ENCODE measurements at places on chromosomes 2 and 18. TPM values are rescaled to one million over a fixed set of nuclear protein-coding genes. Genes with fewer than 3 reads are reported as not detected.

GRCh38 chr2:69580486-69580885 lies 63.1 kb downstream of the AAK1 start:
- H3K27ac ChIP-seq = no peak overlapping the region
- no peaks in the 10 kb centered on the region for H3K36me3 ChIP-seq
- no peak overlapping the region for H3K4me3 ChIP-seq
- H3K4me1 ChIP-seq = peaks cover 23% of the 10 kb centered on the region
- H3K27me3 ChIP-seq = no peaks in the 10 kb centered on the region
- no peak for DNase-seq

DNA sequence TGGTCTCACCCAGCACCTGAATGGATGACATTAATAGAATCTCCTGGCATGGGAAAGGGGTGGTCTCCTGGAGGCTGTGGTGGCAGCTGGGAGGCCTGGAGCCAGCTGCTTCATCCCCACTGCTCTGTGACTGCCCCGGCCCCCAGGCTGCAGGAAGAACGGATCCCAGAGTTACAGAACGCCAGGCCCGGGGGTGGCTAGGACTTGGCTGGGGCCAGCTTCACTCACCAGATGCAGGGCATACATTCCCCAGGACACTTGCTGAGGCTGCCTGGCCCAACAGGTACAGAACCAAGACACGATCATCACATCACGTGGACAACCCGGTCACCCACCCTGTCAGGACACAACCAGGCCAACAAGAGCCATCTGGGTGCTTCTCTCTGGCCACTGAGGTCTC lies 178.6 kb upstream of the SALL3 start:
- peaks cover 7% of the 10 kb centered on the region for H3K27me3 ChIP-seq
- no peaks in the 10 kb centered on the region for H3K36me3 ChIP-seq
- no peak for DNase-seq
- H3K4me3 ChIP-seq = no peak overlapping the region
- H3K27ac ChIP-seq = no peak overlapping the region
- H3K4me1 ChIP-seq = no peaks in the 10 kb centered on the region

DNA sequence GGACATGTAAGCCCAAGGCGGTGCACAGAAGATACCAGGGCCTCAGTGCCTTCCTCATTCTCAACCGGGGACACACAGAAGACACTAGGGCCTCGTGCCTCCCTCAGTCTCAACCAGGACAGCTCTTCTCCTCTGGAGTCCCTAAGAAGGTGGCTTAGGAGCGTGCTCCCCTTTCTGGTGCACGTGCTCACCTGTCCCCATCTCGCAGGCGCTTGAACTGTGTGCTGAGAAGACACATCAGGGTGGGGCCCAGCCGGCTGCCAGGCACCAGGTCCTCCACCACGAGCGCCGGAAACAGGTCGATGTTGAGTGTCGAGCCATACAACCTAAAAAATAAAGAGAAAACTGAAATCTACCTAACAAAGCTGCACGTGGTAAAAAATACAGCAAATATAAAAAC lies 99.9 kb downstream of the PXDN start:
- no peaks in the 10 kb centered on the region for H3K4me1 ChIP-seq
- peaks cover 30% of the 10 kb centered on the region for H3K36me3 ChIP-seq
- H3K4me3 ChIP-seq = no peak overlapping the region
- H3K27ac ChIP-seq = no peak overlapping the region
- H3K27me3 ChIP-seq = no peaks in the 10 kb centered on the region
- no peak for DNase-seq

DNA sequence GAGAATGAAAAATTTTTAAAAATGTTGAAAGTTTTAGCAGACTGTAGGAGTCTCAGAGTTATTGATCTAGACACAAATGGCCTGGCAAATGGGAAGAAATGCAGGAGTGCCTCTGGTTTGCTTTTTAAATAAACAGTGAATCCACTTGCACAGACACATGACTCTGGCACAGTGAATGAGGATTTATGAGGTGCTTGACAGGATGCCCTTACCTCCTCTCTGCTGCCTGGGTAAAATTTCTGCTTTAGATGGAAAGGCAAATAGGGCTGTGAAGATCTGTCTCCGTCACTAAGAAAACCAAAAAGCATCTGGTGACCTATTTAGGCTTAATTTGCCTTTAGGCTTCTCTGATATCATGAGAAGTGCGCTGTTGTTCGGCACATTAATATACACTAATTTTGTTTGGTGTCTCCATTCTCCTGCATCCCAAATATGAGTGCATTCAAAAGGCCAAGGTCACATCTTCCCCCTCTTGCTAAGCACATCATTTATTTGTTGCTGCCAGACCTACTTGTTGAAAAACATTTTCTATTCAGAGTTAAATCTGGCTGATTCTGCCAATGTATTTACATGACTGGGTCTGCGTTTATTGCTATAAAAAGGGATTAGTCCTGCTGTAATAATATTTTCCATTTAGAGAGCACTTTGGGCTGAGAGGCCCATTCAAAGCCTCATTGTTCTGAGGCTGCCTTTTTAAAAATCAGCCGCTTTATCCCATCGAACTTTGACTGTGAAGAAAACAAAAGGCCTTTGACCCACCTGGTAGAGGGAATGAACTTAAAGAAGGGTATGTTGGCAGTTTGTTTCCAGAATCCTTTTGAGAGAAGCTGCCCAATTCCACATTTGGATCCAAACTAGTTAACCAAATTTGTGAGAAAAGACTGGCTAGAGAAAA lies 94.9 kb downstream of the RNF152 start:
- DNase-seq = no peak
- no peak overlapping the region for H3K27ac ChIP-seq
- H3K4me3 ChIP-seq = no peak overlapping the region
- no peaks in the 10 kb centered on the region for H3K27me3 ChIP-seq
- no peaks in the 10 kb centered on the region for H3K36me3 ChIP-seq

DNA sequence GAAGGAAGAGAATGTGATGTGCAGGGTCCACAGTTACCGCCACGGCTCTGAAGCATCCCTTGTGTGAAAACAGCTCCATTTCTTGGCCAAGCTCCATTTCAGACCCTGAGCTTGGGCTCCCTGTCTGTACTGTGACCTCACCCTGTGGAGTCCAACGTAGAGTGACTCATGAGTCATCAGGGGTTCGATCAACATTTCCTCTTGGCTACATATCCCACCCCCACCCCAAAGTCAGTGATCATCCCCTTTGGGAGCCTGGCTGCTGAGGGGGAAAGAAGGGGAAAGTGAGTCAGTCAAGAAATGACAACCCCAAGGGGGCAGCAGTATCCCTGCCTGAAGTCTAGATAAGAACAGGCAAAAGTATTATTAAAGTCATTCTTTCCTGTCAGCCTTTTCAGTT lies 62.2 kb downstream of the PAPOLG start:
- H3K27me3 ChIP-seq = no peaks in the 10 kb centered on the region
- H3K36me3 ChIP-seq = no peaks in the 10 kb centered on the region
- H3K27ac ChIP-seq = no peak overlapping the region
- no peak overlapping the region for H3K4me3 ChIP-seq
- DNase-seq = no peak

DNA sequence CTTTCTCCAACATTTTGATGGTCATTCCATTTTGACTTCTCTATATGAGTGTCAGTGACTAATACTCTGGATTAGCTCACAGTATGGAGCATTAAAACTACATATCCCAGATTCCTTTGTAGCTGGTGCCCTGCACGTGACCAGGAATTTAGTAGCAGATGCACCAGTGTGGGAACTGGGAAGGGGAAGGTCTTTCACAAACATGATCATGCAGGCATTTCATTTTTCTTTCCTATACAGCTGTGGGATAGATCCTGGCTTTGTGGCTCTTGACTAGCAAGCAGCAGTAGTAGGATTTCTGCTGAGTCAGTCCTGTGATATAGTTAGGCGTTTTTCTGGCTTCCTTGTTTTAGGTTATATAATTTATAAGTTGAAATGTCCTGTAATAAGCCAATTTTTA lies 971.0 kb upstream of the CDH2 start:
- no peak overlapping the region for H3K4me3 ChIP-seq
- no peak for DNase-seq
- H3K27ac ChIP-seq = no peak overlapping the region
- H3K4me1 ChIP-seq = no peaks in the 10 kb centered on the region
- no peaks in the 10 kb centered on the region for H3K36me3 ChIP-seq
- no peaks in the 10 kb centered on the region for H3K27me3 ChIP-seq

- H3K4me3 ChIP-seq = no peak overlapping the region
- no peak overlapping the region for H3K27ac ChIP-seq
- H3K27me3 ChIP-seq = no peaks in the 10 kb centered on the region
- H3K4me1 ChIP-seq = peaks cover 3% of the 10 kb centered on the region
Measured at GRCh38 chr2:238326801-238327365, 6.6 kb downstream of the TRAF3IP1 start.

GRCh38 chr18:9172506-9173127 lies 36.0 kb downstream of the ANKRD12 start:
- no peaks in the 10 kb centered on the region for H3K36me3 ChIP-seq
- H3K4me3 ChIP-seq = no peak overlapping the region
- H3K27me3 ChIP-seq = no peaks in the 10 kb centered on the region
- H3K4me1 ChIP-seq = peaks cover 35% of the 10 kb centered on the region
- DNase-seq = no peak

- no peaks in the 10 kb centered on the region for H3K4me1 ChIP-seq
- H3K27me3 ChIP-seq = no peaks in the 10 kb centered on the region
- no peak overlapping the region for H3K4me3 ChIP-seq
- no peak overlapping the region for H3K27ac ChIP-seq
- no peaks in the 10 kb centered on the region for H3K36me3 ChIP-seq
Measured at GRCh38 chr2:23235292-23235691, 149.7 kb upstream of the KLHL29 start.

DNA sequence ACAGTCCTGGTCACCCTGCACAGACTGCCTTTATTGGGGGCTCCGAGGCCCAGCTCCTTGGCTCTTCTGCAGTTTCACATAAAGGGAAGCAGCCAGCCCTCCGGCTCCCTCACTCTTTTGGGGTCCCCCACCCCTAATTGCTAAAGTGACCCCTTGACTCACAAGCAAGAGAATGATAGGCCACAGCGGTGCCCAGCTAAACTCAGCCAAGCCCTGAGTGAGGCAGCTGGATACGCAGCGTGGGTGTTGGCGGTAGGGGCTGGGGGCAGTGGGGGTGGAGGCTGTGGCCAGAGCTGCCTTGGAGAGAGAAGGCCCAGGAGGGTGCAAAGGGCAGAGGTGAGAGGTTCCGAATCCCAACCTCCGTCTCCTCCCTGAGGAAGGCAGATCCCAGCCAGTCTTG lies 25.5 kb upstream of the ALPP start:
- H3K27me3 ChIP-seq = peaks cover 55% of the 10 kb centered on the region
- peaks cover 30% of the 10 kb centered on the region for H3K4me1 ChIP-seq
- DNase-seq = peak; percentile 41
- H3K4me3 ChIP-seq = no peak overlapping the region

- no peaks in the 10 kb centered on the region for H3K36me3 ChIP-seq
- no peaks in the 10 kb centered on the region for H3K4me1 ChIP-seq
- H3K27ac ChIP-seq = no peak overlapping the region
- DNase-seq = peak; percentile 29
- H3K27me3 ChIP-seq = peaks cover 33% of the 10 kb centered on the region
Measured at GRCh38 chr2:240207661-240208060, 67.2 kb upstream of the OTOS start.

DNA sequence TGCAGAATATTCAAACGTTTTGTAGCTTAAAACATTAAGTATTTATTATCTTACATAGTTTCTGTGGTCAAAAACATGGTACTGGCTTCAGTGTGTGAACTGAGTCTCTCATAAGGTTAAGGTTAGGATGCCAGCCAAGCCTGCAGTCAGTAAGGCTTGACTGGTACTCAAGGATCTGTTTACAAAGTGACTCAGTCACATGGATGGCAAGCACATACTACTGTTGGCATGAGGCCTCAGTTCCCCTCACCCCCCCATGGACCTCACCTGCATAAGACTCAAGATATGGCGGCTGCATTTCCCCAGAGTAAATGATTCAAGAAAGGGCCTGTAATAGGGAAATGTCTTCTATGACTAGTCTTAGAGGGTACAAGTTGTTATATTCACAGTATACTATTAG lies 1167.5 kb downstream of the DPP10 start:
- H3K27ac ChIP-seq = no peak overlapping the region
- H3K27me3 ChIP-seq = no peaks in the 10 kb centered on the region
- DNase-seq = no peak
- H3K4me1 ChIP-seq = no peaks in the 10 kb centered on the region
- H3K4me3 ChIP-seq = no peak overlapping the region

- H3K4me3 ChIP-seq = no peak overlapping the region
- H3K4me1 ChIP-seq = peaks cover 29% of the 10 kb centered on the region
- no peak for DNase-seq
- no peaks in the 10 kb centered on the region for H3K27me3 ChIP-seq
Measured at GRCh38 chr18:63175264-63175663, 144.3 kb downstream of the BCL2 start.

DNA sequence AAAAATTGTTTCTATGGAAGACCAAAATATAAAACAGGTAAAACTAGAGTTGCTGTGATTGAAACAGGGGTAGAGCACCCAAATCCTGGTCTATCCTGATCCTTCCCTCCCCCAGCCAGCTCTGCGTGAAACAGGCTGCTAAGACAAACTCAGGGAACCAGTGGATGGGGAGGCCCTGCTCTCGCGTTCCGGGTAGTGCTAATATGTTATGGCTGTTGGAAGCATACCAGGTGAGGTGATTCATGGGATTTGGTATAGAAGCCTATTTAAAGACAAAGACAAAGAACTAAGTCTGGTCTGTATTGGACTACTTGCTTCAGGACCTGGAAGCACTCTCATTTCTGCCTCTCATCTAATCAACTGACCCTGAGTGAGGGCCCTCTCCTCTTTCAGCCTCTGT lies 63.0 kb upstream of the CCBE1 start:
- no peak overlapping the region for H3K4me3 ChIP-seq
- H3K27me3 ChIP-seq = no peaks in the 10 kb centered on the region
- H3K4me1 ChIP-seq = peaks cover 3% of the 10 kb centered on the region
- no peak overlapping the region for H3K27ac ChIP-seq

DNA sequence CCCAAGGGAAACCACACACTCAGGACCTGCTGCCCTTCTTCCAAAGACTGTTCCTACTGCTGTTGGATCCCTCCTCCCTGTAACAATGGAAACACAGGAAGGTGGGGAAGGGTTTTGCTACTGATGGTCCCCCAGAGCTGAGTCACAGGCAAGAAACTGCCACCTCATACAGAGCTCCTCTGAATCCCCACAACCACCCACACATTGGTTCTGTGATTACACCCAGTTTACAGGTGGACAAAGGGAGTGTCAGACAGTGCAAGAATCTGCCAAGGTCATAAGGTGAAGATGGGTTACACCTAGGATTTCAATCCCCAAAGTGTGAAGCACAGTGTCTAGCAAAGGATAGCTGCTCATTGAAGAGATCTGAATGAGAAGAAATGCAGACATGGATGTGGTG lies 141.7 kb upstream of the LMAN1 start:
- H3K4me1 ChIP-seq = peaks cover 19% of the 10 kb centered on the region
- H3K27me3 ChIP-seq = no peaks in the 10 kb centered on the region
- no peak for DNase-seq
- no peaks in the 10 kb centered on the region for H3K36me3 ChIP-seq

GRCh38 chr2:46978723-46979122 lies 63.1 kb upstream of the MCFD2 start:
- H3K36me3 ChIP-seq = peaks cover 49% of the 10 kb centered on the region
- H3K27ac ChIP-seq = no peak overlapping the region
- H3K4me1 ChIP-seq = peaks cover 19% of the 10 kb centered on the region
- DNase-seq = no peak
- no peak overlapping the region for H3K4me3 ChIP-seq

GRCh38 chr2:45180033-45180746 lies 170.9 kb upstream of the SIX2 start:
- no peak overlapping the region for H3K4me3 ChIP-seq
- no peaks in the 10 kb centered on the region for H3K36me3 ChIP-seq
- no peak overlapping the region for H3K27ac ChIP-seq
- H3K4me1 ChIP-seq = no peaks in the 10 kb centered on the region

RNASEH1 gene
- total RNA-seq = 18.1 TPM

TYMS gene
- 5.9 TPM for total RNA-seq

ABCG5 gene
- not detected for total RNA-seq

CPO gene
- not detected for total RNA-seq

POTEJ gene
- total RNA-seq = not detected
